ENCODE measurements at places on chromosomes 13 and 19. TPM values are rescaled to one million over a fixed set of nuclear protein-coding genes. Genes with fewer than 3 reads are reported as not detected.

The ZDHHC20 gene
- 88.7 TPM for total RNA-seq

The RPS19 gene
- total RNA-seq, result 471 TPM

The METTL21C gene
- not detected for total RNA-seq

The FCHO1 gene
- 0.63 TPM for total RNA-seq

The OR7E24 gene
- not detected for total RNA-seq

The PSG7 gene
- under 0.01 TPM for total RNA-seq

The NCAN gene
- under 0.01 TPM for total RNA-seq
